ENCODE measurements at places on chromosomes 3 and 15.

DNA sequence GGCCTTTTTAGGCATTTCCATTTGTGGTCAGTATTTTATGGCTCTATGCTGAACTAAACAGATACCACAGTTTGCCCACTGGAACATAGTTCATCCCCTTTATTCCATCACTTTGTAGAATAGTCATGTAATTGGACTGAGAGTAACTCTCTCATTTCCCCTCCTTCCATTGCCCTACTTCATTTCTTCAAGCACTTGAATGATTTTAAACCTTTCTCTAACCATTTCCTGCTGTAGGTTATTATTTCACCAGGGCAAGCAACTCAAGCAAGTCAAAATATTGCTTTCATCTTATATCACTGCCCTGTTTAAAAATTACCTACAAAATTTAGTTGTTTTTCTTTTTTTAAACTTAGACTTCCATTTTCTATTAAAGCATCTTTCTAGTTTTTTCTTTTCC is 177.0 kb downstream of the RAP2B start:
- DNase-seq: no peak

DNA sequence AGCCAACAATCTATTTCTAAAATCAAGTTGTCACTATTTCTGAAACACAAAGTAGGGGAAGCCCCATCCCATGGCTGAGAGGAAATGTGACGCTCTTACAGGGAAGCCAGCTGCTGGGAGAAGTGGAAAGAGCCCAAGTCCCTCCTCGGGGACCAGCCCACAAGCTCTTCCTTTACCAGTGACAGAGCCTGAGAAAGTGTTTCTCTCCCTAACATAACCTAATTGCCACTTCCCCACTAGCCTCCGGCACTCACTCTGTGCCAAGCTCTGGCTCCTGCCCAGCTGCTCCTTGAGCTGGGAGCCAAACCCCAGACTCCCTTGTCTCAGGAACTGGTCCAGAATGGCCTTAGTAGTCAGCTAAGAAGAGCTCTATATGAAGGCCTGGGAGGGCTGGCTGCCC is 42.9 kb downstream of the TNFAIP8L3 start:
- DNase-seq: no peak

DNA sequence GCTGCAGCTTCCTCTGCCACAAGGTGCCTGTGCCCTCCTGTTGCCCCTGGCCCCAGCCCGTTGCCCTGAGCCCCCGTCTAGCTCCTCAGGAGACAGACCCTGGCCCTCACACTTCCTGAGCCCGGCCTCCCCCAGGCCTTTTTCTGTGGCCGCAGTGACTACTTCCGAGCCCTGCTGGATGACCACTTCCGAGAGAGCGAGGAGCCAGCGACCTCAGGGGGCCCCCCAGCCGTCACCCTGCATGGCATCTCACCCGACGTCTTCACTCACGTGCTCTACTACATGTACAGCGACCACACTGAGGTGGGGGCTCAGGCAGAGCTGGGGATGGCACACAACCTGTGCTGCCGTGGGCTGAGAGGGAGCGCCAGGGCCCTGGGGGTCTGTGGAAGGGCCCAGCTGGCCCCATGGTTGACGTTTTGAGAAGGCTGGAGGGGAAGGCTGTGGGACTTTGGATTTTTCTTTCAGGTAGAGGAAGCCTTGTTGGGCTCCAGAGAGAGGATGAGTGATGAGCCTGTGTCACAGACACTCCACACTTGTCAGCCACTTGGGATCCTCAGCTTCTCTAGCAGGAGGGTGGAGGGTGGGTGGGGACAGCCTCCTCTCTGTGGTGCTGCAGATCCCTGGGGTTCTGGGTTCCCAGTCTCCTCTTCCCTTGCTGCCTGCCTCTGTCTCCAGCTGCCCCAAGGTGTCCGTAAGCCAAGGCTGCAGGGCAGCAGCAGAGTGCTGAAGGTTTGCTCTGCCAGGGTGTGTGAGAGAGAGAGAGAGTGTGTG is 5.0 kb downstream of the ABTB1 start:
- no peak for DNase-seq

DNA sequence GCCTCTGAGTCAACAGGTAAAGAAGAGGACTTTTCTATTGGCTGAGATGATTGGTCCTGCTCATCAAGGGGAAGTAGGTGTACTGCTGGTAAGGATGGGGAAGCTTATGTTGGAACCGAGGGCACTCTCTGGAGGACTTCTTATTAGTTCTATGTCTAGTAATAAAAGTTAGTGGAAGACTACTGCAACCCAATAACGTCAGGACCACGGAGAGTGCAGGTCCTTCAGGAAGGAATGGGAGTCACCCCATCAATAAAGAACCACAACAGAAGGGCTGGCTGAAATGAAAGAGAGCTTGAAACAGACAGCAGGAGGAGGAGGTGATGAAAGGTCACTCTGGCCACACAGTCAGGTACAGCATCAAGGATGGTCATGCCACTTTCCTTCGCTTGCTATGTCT is 68.8 kb upstream of the PRR23E start:
- DNase-seq: no peak

- no peak for DNase-seq
Measured at GRCh38 chr15:81301815-81302399, 22.0 kb downstream of the STARD5 start.

DNA sequence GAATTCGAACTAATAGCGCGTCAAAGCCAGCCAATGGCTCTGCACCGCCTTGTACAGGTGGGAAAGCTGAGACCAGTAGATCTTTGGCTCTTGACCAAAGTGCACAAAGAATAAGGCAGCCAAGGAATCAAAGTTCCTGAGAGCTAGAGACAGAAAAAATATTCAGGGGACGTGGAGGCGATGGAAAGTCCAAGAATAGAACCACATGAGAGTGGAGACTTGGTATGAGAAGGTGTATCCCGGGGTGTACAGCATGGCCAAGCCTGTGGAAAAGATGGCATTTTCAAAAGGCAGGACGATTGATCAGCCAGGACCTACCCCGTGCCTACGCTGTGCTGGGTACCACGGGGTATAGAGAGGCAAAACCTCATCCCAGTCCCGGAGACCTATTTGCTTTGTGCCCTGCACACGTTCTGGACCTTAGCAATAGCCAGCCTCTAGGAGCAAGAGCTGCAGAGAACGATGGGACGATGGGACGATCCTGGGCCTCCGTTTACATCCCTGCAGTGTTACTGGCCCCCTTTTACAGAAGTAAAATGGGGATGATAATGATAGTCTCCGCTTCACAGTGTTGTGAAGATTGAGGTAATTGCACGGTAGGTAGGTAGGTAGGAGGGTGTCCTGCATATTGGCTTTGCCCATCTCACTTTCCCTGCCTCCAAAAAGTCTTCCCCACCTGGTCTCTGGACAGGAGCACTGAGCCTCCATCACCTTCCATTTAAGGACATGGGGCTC is 583 bp upstream of the RBSN start:
- no peak for DNase-seq

DNA sequence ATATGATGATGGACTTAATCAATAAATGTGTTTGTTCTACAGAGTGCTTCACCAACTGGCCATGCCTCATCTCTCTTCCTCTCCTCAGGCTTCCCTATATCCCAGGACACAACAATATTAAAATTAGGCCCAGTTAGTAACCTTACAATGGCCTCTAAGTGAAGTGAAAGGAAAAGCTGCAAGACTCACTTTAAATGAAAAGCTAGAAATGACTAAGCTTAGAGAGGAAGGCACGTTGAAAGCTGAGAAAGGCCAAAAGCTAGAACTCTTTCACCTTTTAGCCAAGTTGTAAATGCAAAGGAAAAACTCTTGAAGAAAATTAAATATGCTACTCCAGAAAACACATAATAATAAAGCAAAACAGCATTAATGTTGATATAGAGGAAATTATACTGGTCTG is 1010.3 kb downstream of the NAALADL2 start:
- no peak for DNase-seq

- DNase-seq: no peak
Measured at GRCh38 chr15:39502611-39503195, 78.2 kb upstream of the THBS1 start.

GRCh38 chr3:56795097-56795828 is 6.5 kb downstream of the ARHGEF3 start:
- DNase-seq: no peak

- DNase-seq: no peak
Measured at GRCh38 chr3:159123877-159124276, 322.0 kb downstream of the MFSD1 start.

GRCh38 chr15:36358094-36358493 is 221.3 kb upstream of the CDIN1 start:
- DNase-seq: no peak

GRCh38 chr3:146468234-146468633 is 1.1 kb downstream of the PLSCR2 start:
- DNase-seq: no peak

- no peak for DNase-seq
Measured at GRCh38 chr15:91946075-91946474, 92.6 kb downstream of the SLCO3A1 start.

DNA sequence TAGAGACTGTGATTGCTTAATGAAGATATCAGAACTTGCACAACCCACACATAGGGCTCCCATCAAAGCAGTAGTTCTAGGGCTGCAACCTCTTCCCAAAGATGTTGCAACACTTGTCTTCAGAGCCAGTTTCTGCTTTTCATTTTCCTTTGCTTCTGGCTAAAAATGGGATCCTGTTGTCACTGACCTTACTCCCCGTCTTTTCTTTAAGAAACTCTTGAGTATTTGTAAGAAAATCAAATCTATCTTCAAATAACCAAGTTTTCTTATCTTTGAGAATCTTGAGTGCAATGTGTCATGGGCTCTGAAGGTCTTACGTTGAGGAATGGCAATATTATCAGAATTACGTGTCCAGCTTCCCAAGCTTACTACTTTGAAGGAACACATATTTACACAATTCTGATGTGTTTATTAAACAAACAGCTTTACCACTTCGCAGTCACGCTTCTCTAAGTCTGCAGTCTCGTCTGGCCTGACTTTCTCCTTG is 24.1 kb downstream of the CACNA1D start:
- no peak for DNase-seq

GRCh38 chr15:69863446-69863845 is 234.3 kb downstream of the TLE3 start:
- DNase-seq: no peak
